ENCODE measurements at places on chromosomes 11 and 22.

DNA sequence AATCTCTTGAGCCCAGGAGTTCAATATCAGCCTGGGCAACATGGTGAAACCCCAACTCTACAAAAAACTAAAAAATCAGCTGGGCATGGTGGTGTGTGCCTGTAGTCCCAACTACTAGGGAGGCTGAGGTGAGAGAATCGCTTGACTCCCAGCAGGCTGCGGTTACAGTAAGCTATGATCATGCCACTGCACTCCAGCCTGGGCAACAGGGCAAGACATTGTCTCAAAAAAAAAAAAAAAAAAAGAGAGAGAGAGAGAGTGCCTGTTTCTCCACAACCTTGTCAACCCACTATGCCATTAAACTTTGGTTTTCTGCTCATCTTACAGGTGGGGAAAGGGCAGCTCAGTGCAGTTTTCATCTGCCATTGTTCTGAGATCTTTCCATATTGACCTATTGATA lies 5.1 kb downstream of the FOLR3 start:
- DNase-seq: no peak

GRCh38 chr11:124724979-124725718 lies 14.6 kb upstream of the NRGN start:
- no peak for DNase-seq

DNA sequence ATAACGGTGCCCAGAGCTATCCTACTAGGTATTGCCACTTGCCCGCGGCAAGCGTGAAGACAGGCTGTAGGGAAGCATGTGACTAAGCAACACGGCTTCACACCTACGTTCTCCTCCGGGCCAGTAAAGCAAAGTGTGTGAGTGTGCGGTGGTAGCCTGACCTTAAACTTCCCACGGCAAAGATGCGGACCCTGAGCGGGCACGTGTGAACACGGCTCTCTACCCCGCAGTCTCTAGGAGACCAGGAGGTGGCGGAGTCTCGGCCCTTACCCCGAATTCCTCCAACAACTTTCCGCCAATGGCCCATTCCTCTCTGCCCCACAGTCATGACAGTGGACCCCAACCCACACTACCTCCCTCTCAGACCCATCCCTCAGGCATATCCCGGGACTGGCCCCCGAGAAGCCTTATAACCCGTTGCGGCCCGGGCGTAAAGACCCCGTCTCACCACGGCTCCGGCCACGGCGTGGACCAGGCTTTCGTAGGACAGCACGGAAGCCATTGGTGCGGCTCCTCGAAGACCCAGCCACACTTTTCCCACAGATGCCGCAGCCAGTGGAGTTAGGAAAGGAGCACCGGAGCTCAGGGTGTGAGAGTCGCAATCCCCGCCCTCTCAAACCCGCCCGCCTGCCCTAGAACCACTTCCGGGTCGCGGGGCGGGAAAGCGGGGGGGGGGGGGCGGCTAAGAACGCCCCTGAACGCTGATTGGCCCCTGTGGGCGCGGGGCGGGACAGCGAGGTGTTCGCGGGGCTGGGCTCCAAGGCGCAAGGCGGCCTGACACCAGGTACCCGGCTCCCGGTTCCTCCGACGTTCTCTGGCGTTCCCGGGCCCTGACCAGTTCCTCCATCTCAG lies at the start of gene SLC25A17:
TSS of gene SLC25A17 (minus strand) at position 600 of the 852 bp plus-strand sequence. CDS start at position 502, 98 bp downstream.
- DNase-seq: peak; percentile 90

GRCh38 chr11:70481625-70482528 lies 83.5 kb downstream of the CTTN start:
- DNase-seq: no peak

GRCh38 chr11:86101493-86101892 lies 32.6 kb upstream of the PICALM start:
- DNase-seq: no peak
